ENCODE measurements at places on chromosomes 1 and 21.
A peak's percentile ranks its signal among the peaks of the same experiment; 100 is the strongest.

DNA sequence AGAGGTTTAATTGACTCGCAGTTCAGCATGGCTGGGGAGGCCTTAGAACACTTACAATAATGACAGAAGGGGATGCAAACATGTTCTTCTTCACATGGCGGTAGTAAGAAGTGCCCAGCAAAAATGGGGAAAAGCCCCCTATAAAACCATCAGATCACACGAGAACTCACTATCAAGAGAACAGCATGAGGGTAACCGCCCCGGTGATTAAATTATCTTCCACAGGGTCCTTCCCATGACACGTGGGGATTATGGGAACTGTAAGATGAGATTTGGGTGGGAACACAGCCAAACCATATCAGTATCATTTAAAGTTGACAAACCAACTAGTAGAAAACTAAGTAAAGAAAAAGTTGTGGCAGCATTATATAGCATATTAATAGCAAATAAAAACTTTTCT is 71.3 kb upstream of the DNAJC6 start:
- no peak for DNase-seq

GRCh38 chr1:38941093-38941492 is 537 bp downstream of the RHBDL2 start:
- DNase-seq: peak; percentile 19

DNA sequence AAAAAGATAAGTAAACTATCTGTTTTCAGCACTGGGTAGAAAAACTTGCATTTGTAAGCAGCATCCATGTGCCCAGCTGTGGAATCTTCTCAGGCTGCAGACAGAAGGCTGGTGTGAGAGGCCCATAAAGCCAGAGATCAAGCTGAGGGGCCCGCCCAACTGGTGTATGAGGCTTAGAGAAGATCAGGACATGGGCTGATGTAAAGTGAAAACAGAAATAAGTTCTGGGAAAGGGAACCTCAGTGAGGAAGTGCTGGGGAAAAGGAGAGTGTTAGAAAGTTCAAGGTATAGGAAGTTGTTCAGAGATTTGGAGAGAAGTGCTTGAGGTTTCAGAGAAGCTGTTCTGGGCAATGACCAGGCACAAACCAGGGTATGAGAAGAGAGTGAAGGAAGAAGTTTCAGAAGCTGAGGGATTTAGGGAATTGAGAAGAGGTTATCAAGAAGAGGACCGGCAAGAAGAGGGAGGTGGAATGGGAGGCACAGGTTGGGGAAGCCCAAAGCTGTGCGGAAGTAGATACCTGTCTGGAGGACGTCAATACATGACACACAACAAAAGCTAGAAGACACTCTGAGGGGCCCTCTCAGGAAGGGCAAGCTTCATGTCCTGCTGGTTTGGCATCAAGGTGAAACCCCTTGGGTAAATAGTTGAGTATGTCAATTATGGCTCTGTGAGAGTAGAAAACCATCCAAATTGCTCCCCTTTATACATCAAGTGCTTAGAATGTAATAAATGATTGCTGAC is 2.7 kb upstream of the CD5L start:
- DNase-seq: no peak

DNA sequence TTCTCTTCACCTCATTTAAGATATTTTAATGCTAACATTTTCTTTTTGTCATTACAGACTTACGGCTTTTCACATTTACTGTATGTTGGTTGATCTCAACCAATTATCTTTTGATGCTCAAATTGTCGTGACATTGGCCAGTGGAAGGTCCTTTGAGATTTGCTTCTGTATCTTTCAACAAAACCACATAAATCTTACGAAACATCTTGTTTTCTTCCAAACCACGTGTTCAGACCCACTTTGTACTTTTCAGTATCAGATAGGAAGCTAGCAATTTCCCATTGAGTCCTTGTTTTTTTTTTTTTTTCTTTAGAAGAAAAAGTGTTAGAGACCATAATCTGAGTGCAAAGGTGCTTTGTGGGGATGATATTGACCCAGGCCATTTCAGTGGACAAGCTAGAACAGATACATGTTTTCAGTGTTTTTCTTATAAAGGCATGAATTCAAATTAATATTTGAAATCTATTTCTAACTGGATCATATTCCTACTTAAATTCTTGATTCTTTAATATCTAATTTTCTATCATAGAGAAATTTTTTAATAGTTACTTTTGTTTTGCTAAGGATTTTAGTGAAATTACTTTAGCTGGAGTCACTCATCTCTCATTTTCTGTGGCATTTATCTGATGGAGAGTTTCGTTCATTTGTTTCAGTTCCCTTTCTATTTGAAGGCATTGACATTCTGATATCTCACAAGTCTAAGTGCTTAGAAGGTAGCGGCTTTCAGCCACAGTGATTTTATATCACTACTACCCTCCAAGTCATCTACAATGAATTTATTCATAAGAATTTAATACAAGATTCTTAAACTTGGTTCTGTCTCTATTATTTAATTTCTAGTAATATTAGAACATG is 26.7 kb downstream of the ATG4C start:
- DNase-seq: no peak

DNA sequence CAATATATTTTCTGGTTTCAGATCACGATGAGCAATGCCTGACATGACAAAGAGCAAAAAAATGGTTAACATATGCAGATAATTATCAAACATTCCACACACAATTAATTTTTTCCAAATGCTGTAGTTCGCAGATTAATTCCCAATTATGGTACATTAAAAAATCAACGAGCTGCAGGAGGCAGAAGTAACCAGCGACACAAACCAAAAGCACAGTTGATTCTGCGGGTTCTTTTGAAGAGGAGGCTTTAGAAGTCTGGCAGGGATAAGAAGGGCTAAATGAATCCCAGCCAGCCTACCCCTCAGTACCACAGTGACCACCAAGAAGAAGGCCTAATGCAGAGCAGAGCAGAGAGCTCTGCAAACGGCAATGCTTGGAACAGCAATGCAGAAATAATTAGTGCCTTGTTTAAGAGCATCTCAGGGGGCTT is 17.0 kb upstream of the KNCN start:
- DNase-seq: no peak

DNA sequence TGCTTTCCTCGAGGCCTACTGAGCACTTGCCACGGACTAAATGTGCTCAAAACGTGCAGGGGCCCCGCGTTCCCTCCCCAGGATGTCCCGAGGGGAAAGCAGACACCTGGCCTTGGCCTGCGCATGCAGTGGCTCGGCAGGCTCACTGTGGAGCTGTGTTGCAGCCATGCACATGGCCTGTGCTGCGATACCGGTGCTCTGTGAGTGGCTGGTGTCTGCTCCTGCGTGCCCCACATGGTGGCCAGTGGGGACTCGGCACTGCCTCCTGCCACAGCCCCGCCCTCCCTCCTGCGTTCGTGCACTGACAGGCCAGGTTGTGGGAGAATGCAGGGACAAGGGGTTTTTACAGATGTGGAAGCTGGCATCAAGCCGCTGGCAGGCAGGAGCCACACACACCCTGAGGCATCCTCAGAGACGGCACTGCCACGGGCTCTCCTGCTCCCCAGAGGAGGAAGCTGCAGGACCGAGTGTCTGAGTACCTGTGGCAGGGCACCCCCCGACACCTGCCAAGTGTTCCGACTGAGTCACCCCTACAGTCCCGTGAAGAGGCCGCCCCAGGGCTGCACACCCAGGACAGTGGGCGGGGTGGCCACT is 16.9 kb upstream of the PTTG1IP start:
- DNase-seq: no peak

DNA sequence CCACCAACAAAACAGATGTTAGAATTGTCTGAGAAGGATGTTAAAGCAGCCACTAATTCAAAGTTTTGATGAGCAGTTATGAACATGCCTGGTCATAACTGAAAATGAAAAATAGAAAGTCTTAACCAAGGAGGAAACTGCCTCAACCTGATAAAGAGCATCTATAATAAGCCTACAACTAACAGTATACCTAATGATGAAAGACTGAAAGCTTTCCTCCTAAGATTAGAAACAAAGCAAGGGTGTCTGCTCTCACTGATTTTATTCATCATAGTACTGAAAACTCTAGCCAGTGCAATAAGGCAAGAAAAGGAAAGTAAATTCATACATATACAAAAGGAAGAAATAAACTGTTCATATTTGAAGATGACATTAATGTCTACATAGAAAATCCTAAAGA is 82.0 kb downstream of the KCNK1 start:
- DNase-seq: no peak

- DNase-seq: no peak
Observed at GRCh38 chr1:234986750-234987414, 141.8 kb downstream of the TOMM20 start.

GRCh38 chr1:30743584-30744059 is 14.0 kb downstream of the LAPTM5 start:
- peak; percentile 83 for DNase-seq

DNA sequence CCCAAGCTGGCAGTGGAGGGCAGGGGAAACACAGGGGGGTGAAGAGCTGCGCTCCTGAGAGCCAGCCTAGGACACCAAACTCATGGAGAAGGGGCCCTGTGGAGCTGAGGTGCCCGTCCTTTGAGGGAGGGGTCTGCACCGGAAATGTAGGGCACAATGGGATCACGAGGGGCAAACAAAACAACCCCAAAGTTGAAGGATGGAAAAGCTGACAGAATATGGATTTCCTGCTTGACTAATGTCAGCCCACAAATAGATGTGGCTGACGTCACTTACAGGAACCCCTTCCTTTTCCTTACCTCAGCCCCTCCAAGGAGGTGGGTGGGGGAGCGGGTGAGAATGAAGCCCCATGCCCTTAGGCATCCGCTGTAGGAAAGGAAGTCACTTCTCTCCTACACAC is 110.9 kb downstream of the KCNN3 start:
- no peak for DNase-seq

DNA sequence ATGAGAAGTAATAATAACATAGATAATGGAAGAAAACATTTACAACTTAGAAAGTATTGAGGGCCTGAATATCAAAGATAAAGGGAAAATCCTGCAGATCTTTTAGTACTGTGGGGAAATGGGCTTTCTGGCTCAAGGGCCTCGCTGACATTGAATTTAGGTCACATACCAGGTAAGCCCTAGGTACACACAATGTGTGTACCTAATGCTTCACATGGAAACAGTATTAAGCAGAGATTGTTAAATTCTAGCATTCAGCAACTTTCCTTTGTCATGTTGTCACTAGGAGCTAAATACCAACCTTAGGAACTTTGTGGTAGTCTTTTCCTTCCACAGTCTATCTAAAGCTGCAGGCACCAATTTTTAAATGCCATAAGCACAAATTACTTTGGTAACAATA is 49.7 kb downstream of the ODF2L start:
- no peak for DNase-seq

DNA sequence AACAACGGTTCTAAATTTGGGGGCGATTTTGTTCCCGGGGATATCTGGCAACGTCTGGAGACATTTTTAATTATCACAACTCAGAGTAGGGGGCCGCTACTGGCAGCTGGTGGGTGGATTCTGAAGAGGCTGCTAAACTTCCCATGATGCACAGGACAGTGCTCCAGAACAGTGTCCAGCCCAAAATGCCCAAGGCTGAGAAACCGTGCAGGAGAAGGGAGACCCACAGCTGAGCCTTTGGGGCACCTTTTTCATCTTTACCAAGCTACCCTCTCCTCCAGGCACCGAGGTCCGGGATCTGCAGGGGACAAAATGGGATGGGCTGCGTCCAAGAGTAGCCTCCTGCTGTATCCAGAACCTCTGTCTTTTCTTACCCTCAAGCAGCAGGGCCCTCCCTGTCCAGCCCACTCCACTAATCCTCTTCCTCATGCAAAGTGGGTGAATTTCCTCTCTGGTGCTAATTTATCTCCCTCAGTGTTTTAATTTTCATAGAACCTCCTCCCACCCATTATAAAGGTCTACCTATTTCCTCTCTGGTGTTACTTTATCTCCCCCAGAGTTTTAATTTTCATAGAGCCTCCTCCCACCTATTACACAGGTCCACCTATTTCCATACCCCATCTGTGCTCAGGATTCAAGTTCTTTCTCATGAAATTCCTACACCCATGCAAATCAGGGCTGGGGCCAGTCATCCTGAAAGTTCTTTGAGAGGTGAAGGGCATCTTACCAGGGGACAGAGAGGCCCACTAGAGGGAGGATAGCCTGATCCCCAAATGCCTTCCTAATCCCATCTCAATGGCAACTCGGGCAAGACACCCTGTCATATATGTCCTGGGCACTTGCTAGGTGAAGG is 42.7 kb downstream of the CSMD2 start:
- no peak for DNase-seq

DNA sequence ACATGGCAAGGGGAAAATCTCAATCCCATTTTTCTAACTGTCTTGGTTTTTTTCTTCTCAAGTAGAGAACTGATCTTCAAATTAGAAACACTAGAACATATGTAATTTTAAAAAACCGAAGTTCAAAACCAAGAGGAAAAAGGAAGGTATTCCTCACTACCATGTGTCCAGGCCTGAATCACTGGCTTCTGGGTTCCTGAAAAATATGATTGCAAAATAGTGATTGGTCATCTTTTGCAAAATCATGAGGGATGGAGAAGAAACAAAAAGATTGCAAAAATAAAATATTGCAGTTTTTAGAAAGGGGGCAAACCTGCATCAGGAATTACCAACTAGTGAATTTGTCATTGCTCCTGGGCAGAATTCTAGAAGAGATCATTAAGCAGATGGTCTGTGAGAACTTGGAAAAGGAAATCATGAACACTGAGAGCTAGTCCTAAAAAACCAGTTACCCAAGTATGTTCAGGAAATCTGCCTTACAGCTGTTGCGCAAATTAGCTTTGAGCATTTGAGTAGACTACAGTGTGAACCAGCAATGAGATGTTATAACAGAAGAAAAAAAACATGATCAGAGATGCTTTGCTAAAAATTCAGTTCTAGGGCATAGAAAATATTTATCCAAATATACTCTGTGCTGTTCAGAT is 49.4 kb downstream of the SPATA46 start:
- peak; percentile 61 for DNase-seq

DNA sequence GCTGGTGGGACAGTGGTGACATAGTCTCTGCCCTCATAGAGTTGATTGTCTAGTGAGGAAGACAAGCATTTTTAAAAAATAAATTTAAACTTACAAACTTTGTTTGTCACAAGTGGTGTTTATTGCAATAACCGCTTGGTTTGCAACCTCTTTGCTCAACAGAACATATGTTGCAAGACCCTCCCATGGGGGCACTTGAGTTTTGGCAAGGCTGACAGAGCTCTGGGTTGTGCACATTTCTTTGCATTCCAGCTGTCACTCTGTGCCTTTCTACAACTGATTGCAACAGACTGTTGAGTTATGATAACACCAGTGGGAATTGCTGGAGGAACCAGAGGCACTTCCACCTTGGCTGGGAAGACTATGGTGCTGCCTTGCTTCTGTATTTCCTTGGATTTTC is 58.4 kb downstream of the LAMC2 start:
- DNase-seq: no peak
